NCI-H69 (cell line): ENCODE measurements at places on chromosomes 12 and 14.

- peak; percentile 78 for DNase-seq
These were observed 244.0 kb upstream of the DAAM1 start for GRCh38 chr14:58944343-58944967.

GRCh38 chr12:124864326-124864752, 675 bp upstream of the SCARB1 start:
- no peak for DNase-seq

DNA sequence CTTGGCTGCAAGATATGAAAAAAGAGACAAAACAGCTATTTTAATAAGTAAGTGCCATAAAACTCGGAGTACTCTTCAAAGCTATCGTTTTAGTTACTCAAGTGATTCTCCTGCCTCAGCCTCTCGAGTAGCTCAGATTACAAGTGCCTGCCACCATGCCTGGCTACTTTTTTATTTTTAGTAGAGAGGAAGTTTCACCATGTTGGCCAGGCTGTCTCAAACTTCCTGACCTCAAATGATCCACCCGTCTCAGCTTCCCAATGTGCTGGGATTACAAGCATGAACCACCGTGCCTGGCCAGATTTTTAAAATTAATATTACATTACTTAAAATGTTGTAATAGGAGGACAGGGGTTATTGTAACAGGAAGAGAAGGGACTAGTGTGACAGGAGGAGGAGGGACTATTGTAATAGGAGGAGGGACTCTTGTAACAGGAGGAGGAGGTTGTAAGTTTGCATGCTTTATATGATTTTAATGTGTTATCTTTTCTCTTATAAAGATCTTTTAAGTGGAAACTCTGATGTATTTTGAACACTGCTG, 61.3 kb downstream of the KITLG start:
- no peak for DNase-seq

- DNase-seq = peak; percentile 54
These were observed 473.0 kb downstream of the DPF3 start for GRCh38 chr14:72420749-72421474.

DNA sequence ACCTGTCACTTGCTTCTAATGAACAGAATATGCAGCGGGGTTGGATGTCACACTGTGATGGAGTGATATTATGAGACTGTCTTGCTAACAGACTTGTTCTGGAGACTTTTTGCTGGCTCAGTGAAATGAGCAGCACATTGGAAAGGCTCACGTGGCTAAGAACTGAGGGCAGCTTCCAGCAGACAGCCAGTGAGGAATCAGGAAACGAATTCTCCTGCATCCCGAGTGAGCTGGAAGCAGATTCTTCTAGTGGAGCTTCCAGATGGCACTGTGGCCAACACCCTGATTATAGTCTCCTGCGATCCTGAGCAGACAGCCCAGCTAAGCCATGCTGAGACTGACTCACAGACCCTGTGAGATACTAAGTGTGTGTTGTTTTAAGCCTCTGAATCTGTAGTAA, 16.1 kb upstream of the TSPAN9 start:
- peak; percentile 52 for DNase-seq

DNA sequence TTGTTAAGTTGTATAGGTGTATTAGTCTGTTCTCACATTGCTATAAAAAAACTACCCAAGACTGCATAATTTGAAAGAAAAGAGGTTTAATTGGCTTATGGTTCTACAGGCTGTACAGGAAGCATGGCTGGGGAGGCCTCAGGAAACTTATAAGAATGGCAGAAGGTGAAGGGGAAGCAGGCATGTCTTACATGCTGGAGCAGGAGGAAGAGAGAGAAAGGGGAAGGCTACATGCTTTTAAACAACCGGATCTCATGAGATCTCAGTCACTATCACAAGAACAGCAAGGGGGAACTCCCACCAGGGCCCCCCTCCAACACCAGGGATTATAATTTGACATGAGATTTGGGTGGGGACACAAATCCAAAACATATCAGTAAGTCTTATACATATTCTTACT, 60.5 kb upstream of the OR10AD1 start:
- DNase-seq = no peak

DNA sequence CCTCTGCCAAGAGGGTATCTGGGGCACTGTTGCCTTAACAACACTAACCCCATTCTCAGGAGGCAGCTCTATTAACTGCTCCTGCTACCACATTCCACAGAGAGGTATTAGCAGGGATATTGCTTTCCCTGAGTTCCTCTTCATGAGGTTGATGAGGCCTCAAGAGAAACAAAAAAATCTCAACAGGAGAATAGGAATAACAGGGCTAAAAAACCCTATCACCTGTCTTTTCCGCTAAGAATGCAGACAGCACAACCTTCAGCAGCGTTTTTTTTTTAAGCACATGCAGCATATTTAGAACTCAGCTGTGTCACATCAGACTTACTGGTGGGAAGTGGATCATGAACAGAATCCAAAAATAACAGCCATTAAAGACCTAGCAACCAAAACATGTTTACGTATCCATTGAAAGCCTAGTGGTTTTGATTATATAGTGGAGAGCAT, 29.2 kb downstream of the ATF7 start:
- no peak for DNase-seq
